ENCODE measurements at places on chromosomes 16 and 17.

- DNase-seq = no peak
These were observed 436.0 kb downstream of the MAF start for GRCh38 chr16:79164388-79164995.

GRCh38 chr17:17532991-17533390 lies 36.8 kb upstream of the RASD1 start:
- no peak for DNase-seq

DNA sequence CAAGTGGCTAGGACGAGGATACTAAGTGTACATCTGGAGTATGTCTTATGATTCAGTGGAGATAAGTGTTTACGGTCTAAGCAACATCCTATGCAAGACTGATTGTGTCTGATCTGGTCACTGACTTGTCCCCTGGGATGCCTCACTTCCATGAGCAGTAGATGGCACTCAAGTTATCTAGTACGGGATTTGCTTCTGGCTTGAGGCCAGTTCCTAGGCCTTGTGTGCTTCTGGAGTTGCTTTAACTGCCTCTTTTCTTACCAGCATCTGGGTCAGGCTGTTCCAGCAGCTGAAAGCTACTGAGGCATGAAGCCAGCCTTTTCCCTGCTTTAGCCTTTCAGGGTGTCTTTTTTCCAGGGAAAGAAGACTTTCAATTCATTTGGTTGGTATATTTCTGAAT lies 23.0 kb downstream of the SUPT6H start:
- DNase-seq = no peak

DNA sequence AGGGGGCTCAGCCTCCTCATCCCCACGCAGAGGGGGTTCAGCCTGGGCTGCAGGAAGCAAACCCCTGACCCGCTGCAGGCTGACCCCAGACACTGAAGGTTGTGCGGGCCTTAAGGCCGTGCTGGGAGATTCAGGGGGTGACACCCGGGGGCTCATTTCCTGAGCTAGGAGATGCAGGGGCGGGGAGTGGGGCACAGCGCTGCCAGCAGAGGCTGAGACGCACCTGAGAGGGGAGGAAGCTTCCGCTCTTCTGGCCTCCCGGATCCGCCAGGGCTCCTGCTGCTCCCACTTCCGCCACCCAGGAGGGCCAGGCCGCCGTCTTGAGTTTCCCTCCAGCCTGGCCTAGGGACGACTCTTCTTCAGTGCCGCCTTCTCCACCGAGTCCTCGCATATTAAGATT lies 173.2 kb upstream of the FOXF1 start:
- no peak for DNase-seq

GRCh38 chr17:50507871-50508572 lies at the start of gene MYCBPAP:
Gene MYCBPAP, plus strand, starts transcription at chr17:50508439. Its CDS starts 236 bp downstream, at chr17:50508675.
- peak; percentile 86 for DNase-seq

DNA sequence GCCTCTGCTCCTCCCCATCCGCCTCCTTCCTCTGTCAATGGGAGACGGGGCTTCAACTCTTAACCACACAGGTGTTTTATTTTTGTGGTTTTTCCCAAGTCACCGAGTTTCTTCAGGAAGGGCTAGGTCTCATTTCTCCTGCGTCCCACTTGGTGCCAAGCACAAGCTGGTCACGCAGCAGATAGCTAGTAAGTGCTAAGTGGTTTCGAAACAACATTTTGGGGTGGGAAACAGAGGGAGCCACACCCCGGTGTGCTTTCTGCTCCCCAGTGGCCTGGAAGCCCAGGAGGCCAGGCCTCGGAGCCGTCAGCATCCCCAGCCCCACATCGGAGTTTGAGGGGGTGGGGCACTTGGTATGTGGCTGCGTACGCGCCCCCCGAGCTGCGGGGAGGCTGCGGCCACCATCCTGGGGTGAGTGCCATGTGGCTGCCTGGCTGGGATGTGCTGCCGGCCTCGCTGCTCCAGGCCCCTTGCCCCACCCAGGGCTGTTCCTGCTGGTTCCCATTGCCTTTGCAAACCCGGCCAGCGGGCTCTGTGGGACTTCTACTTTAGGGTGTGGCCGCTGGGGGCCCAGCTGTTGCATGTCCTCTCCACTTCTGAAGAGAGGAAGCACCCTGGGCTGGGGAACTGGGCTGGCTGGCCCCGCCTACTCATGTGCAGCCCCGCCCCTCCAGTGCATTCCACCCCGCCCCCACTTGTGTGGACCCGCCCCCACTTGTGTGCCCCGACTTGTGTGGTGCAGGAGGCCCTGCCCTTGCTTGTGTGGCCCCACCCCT lies 55.6 kb downstream of the BAIAP2 start:
- DNase-seq = peak; percentile 75

DNA sequence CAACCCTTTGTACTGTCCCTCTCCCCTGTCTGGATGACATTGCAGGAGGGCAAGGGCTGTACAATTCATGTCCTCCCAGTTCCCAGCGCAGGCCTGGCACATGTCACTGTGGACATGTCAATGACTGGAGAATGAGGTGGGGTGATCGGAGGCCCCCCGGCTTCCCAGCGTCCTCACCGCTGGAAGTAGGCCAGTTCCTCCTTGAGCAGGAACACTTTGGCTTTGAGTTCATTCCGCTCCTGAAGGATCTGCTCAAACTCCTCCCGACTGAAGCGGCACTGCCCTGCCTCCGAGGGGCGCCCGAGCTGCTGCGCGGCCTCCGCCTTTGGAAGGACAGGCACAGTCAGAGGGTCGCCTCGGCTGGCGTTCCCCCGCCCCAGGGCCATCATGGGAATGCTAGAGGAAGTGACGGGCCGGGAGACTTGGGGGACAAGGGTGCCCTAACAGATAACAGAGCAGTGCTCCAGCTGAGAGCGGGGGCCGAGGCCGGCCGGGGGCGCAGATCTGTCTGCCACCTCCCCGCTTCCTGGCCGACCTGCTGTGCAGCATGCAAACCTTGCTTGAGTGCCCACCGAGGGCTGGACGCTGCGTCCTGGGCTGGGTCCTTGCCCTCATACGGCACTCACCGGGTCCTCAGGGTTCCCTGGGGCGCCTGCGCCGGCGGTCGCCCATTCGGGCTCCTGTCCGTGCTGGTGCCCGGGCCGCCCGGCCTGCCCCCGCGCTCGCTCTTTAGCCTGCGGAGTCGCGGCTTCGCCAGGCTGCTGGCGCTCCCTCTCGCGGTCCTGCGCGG lies 1.3 kb downstream of the RILP start:
- DNase-seq = no peak

GRCh38 chr17:21174713-21175112 lies 39.2 kb downstream of the TMEM11 start:
- no peak for DNase-seq

DNA sequence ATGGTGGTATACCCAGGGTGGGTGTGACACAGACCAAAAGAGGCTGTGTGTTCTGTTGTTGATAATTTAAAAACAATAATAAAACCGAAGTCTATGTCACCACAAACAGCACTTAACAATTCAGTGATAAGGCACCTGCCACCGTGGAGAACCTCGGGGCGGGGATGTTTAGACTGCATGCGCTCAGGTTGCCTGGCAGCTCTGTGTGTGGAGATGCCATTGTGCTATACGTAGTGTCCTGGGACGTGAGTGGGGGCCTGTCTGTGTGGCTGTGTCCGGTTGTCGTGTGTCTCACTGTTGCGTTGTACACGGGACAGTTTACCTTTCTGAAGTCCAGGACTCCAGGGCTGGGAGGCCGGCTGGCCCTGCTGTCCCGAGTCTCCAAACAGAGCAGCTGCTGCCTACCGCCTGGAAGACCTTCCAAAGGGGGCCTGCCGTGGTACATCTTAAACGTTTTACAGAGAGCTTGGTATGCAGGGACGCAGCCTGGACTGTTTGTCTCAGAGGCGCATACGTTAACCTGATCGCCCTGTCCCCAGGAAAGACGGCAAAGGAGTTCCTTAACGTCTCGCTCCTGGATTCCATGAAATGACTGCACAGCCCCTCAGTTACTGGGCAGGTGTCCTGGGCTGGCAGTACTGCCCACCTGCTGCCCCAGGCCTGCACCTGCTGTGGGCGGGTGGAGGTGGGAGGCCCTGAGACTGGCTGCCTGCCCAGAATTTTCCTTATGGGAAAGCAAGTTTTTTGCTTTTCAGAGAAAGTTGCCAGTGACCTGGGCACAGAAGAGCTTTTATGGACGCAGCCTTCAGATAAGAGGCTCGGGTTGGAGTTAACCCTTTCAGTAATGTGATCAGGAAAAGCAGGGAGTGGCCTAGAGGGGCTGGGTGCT lies 19.0 kb downstream of the SPIRE2 start:
- no peak for DNase-seq

DNA sequence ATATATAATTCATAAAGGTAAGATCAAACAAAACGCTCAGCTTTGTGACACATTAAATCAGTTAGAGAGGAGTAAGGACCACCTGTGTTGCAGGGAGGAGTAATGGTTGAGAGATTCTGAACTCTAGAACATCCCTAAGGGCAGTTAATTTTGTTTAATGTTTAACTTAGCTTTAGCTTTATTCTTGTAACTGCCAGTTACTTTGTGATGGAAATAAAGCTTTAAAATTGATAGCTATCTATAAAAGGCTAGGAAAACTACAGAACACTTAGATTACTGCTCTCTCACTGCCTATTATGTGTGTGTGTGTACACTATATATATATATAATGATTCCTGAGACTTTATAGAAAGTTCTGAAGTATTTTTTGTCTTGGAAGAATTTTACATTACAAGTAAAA lies 37.8 kb downstream of the PTRH2 start:
- no peak for DNase-seq

- no peak for DNase-seq
These were observed 110.8 kb upstream of the GSE1 start for GRCh38 chr16:85502357-85502756.

GRCh38 chr17:81733507-81734404 lies 21.7 kb downstream of the SLC25A10 start:
- peak; percentile 82 for DNase-seq

GRCh38 chr17:48505788-48506187 lies 25.0 kb downstream of the HOXB1 start:
- DNase-seq = no peak

- DNase-seq = no peak
These were observed 537.7 kb upstream of the HSBP1 start for GRCh38 chr16:83270061-83270460.

DNA sequence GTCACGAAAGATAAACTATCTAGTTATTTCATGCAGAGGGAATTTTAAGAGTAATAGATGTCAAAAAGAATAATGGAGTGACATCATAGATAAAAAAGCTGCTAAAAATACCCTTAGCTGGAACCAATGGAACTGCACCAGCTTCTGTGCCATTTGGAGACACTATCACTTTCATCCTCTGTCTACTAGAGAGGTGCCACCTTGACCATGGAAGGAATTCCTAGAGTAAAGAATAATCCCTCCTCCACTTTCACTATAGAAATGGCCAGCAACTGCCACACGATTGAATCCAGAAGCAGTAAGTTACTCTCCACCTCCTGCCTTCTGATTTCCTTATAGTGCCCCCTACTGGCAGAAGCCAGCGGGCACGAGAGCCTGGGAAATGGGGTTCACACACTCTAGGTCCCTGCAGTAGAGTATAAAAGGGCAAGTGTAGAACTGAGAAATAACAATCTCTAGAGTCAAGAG lies 2.8 kb upstream of the ALDH3A2 start:
- DNase-seq = no peak

- no peak for DNase-seq
These were observed 50.2 kb downstream of the NKD1 start for GRCh38 chr16:50598256-50598894.

- DNase-seq = no peak
These were observed 573 bp downstream of the CTDNEP1 start for GRCh38 chr17:7250695-7251627.

DNA sequence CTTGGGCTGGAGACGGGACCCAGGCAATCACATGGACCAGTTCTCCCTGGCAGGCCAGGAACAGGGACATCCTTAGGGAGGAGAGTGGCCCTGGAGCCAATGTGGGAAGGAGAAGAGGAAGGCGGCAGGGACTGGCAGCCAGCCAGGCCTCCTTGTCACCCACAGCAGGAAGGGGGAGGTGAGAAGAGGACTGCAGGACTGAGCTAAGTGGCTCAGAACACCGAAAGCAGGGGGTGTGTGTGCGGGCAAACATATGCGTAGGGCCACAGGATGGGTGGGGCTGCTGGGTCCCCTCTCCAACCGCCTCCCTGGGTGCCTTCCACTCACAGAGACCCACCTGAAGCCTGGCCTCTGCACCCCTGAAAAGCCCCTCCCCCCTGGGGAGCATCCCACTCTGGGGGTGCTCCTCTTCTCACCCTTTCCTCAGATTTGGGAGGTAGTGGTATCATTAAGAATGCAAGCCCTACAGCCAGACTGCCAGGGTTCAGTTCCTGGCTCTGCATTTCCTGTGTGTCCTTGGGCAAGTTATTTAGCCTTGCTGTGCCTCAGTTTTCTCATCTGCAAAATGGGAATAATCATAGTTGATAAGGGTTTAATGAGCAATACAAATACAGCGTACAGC lies 8.1 kb downstream of the PNMT start:
- DNase-seq = no peak

DNA sequence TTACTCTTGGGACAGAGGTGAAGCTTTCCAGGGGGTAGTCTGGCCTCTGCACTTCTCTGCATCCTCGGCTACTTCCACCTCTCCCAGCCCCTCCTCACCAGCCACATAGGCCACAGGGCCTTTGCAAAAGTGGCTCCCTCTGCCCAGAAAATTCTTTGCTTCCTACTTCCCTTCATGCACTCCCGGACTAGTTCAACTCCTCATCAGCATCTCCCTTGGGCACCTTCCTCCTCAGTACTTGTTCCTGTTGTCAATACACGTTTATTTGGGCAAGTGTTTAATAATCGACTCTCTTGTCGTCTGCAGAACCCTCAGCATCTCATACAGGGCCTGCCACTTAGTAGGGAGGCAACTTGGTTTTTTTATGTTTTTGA lies 23.1 kb upstream of the USP7 start:
- no peak for DNase-seq

- DNase-seq = no peak
These were observed 11.7 kb downstream of the ANKRD11 start for GRCh38 chr16:89478576-89479221.

DNA sequence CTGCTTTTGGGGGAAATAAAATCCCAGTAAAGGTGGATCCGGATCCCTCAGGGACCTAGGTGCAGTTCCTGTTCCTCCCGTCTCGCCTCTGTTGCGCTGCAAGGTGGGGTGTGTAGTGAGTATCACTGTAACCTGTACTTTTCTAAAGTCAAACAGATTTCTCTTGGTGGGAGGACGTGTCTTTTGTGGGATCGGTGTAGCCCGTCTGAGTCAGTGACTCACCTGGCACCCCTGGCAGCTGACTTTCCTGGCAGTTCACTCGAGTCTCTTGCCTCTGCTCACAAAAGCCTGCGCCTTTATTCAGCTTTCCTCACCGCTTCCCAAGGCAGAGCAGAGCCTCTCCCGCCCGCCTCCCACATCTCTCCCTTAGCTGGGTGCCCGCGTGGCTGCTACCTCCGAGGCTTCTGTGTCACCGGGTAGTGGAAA lies 85.7 kb downstream of the CMIP start:
- no peak for DNase-seq

GRCh38 chr17:55433029-55433628 lies 11.5 kb upstream of the MMD start:
- no peak for DNase-seq

- no peak for DNase-seq
These were observed 1.4 kb upstream of the TTLL6 start for GRCh38 chr17:48818361-48818841.

- no peak for DNase-seq
These were observed 433.3 kb downstream of the CA10 start for GRCh38 chr17:51725185-51725584.

GRCh38 chr16:2523801-2524231 lies 3.6 kb downstream of the AMDHD2 start:
- no peak for DNase-seq

GRCh38 chr17:11916091-11916490 lies 81.2 kb downstream of the ZNF18 start:
- DNase-seq = no peak

All from left forelimb (tissue), 1 donor.